MG63 (cell line): ENCODE measurements at places on chromosomes 11 and 22. TPM values are rescaled to one million over a fixed set of nuclear protein-coding genes. Genes with fewer than 3 reads are reported as not detected.

NOL12 gene
- 61.0 and 111 TPM in 2 replicates for total RNA-seq

VSIG10L2 gene
- not detected in 2 replicates for total RNA-seq

MTCH2 gene
- total RNA-seq = 24.3 and 43.0 TPM in 2 replicates

PGA4 gene
- not detected in 2 replicates for total RNA-seq

C1QTNF5 gene
- total RNA-seq = not detected in 2 replicates

CBLIF gene
- total RNA-seq = not detected in 2 replicates

RBMXL2 gene
- not detected in 2 replicates for total RNA-seq

TTC12 gene
- total RNA-seq = 7.3 and 7.4 TPM in 2 replicates

FBLN1 gene
- 42.9 and 91.9 TPM in 2 replicates for total RNA-seq

HTR3A gene
- not detected in 2 replicates for total RNA-seq

TRIM48 gene
- not detected in 2 replicates for total RNA-seq

WDR74 gene
- 135 and 139 TPM in 2 replicates for total RNA-seq
